Activated CD8-positive, alpha-beta memory T cell treated with anti-CD3 and anti-CD28 coated beads for 4 hours (primary cell): ENCODE measurements at places on chromosomes 12 and 14.

GRCh38 chr12:46573347-46573658, 200.7 kb upstream of the SLC38A2 start:
- DNase-seq: no peak

- DNase-seq: no peak
Measured at GRCh38 chr12:88495031-88495430, 85.2 kb downstream of the KITLG start.

DNA sequence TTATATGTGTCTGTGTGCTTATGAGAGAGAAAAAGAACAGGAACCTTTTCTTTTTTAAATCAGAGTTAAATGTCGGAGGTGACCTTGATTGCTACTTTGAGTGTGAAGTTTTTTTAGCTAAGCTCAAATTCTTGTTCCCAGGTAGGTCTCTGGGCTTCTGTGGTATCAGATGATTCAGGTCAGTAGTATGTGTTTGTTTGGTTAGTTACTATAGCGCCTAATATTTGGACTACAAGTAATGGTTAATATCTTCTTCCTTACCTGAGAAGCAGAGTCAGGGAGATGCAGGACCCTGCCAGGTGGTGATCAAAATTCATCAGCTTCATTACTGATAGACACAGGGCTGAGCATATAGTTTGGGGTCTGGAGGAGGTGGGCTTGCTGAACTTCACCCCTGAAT, 30.8 kb downstream of the ADCK1 start:
- DNase-seq: no peak

- DNase-seq: peak; percentile 52
Measured at GRCh38 chr12:46383654-46384450, 11.3 kb upstream of the SLC38A2 start.

DNA sequence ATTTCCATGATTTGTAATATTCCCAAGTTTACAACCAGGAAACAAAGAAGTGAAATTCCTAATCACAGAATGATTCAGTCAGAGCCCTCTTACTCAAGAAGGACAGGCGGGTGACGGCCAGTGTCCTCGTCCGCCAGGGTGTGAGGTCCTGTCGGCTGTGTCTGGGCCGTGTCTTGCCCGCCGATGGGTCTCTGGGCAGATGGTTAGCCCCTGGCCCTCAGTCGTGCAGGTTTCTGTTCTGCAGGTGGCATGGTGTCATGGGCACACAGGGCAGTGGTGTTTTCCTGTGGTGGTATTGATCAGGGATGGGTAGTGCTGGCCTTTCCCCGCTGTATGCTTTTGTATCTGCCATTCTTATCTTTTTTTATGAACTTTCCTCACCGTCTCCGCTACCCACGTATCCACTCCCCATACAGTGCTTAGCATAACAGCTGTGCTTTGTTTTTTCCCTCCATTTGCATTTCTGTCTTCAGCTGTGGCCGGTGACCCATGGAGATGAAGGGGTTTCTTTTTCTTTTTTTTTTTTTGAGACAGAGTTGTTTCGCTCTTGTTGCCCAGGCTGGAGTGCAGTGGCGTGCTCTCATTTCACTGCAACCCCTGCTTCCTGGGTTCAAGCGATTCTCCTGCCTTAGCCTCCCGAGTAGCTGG, 100.7 kb downstream of the TSPAN9 start:
- no peak for DNase-seq

GRCh38 chr12:12428961-12429657, 72.2 kb downstream of the BORCS5 start:
- no peak for DNase-seq

GRCh38 chr12:119589097-119589496, 4.5 kb upstream of the TMEM233 start:
- DNase-seq: no peak

DNA sequence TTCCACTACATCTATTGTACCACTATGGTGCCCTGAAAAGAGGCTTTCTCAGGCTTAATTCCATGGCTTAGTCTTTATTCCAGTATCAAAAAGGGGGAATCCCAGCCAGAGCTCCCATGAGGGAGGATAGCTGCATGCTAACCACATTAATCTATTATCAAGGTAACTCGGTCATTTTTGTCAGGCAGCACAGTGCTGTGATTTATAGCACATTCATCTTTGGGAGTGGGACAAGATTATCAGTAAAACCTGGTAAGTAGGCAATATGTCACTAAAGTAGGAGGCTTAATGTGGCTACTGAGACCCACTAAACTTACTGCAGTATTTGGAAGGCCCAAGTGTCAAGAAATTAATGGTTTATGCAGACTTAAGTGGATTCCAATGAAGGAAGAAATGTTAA, 58.9 kb downstream of the DAD1 start:
- no peak for DNase-seq
